ENCODE measurements at places on chromosomes 3 and 15.

DNA sequence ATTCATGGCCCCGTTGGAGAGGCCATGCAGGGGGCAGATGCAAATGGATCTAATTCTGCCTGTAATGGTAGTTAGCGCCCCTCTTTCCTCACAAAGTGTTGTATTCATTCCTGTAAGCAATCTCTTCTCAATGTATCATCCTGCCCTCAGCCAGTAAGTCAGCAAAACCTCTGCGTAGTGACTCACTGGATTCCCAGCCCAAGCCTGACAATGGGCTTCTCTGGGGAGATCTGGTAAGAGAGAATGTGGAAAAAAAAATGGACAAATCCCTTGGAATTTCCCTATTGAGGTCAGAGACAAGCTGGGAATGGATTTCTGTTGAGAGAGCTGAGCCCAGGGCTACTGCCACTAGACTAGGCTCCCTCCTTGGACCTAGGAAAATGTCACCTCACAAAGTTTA lies 25.4 kb downstream of the ADPGK start:
- peak; percentile 79 for DNase-seq

- no peak for DNase-seq
Observed at GRCh38 chr3:182544542-182544941, 248.8 kb upstream of the ATP11B start.

- no peak for DNase-seq
Observed at GRCh38 chr3:181892848-181893247, 181.1 kb downstream of the SOX2 start.

GRCh38 chr3:46213201-46213600 lies 5.1 kb upstream of the CCR1 start:
- DNase-seq = no peak

- DNase-seq = no peak
Observed at GRCh38 chr3:39379778-39380155, 3.4 kb upstream of the SLC25A38 start.

GRCh38 chr15:51311510-51311909 lies 26.9 kb downstream of the CYP19A1 start:
- no peak for DNase-seq

- peak; percentile 27 for DNase-seq
Observed at GRCh38 chr3:44414517-44415090, 62.9 kb downstream of the ZNF445 start.

GRCh38 chr3:171026597-171027293 lies at the start of gene SLC2A2:
TSS of gene SLC2A2 (minus strand) at chr3:171026720. CDS start at chr3:171026670, 50 bp downstream.
- no peak for DNase-seq

- no peak for DNase-seq
Observed at GRCh38 chr3:8638994-8639658, 5.5 kb downstream of the SSUH2 start.

DNA sequence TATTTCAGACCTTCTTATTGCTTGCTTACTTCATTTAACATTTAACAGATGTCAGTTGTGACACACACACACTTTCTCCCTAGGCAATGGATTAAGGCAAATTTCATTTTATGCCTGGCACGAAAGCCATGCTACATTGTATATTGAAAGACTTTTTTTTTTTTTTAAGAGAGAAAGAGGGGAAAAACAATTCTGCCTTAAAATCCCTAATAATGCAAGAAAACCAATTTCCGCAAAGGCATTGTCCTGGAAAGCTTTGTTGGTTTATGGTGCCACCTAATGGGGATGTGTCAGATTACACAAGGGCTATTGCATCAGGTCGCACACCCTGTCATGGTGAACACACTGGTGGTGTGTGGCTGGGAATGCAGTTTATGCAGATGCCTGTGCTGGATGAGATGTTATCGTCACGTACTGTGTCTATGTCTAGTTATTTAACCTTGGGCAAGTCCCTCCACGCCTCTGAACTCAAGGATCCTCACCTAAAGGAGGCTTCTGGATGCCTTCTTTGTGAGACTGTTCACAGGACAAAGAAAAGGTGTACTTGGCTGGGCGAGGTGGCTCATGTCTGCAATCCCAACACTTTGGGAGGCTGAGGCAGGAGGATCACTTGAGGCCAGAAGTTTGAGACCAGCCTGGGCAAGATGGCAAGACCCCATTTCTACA lies 37.3 kb upstream of the RFTN1 start:
- peak; percentile 94 for DNase-seq

DNA sequence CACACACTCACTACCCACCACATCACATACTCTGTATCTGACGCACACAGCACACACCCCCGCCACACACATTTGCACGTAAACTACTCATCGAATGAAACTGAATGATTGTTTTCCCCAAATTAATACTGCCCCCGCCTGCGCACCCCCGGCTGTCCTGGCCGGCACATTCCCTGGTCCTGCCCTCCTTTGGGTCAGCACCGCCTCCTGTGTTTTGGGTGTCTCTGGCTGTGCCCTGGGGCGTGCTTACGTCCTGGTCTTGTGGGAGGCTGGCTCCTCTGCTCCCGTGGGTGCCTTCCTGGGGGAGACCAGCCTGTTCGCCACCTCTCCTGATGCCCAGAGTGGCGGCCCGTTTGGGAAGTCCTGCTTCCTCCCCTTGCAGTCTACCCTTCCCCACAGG lies 30.2 kb downstream of the APBA2 start:
- DNase-seq = no peak

- no peak for DNase-seq
Observed at GRCh38 chr3:156957715-156958114, 131.6 kb downstream of the LEKR1 start.

DNA sequence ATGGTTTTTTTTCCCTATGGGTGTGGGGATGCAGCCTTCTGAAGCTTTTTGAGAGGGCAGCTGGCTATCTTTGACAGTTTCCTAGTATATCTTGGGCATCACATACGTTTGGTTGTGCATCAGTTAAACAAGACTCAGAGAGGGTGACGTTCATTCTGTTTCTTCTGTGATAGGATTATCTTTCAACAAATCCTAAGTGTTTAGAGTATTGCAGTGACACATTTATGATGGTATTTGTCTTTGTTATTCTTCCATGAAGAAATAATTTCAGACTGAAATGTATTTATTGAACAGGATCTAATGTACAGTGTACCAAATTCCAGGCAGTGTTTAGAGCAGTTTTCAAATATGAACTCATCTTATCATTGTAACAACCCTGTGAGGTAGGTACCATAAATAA lies 114.4 kb downstream of the PLCL2 start:
- DNase-seq = no peak

DNA sequence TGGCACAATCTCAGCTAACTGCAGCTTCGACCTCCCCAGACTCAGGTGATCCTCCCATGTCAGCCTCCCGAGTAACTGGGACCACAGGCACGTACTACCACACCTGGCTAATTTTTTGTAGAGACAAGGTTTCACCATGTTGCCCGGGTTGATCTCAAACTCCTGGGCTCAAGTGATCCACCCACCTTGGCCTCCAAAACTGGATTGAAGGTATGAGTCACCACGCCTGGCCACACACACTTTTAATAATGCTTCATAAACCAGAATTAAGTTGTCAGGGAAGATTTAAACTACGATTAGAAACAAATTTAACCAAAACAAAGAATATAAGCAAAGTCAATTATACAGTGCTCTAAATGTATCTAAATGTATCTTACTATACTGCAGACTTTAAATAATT lies 87.5 kb downstream of the LRRFIP2 start:
- DNase-seq = no peak

DNA sequence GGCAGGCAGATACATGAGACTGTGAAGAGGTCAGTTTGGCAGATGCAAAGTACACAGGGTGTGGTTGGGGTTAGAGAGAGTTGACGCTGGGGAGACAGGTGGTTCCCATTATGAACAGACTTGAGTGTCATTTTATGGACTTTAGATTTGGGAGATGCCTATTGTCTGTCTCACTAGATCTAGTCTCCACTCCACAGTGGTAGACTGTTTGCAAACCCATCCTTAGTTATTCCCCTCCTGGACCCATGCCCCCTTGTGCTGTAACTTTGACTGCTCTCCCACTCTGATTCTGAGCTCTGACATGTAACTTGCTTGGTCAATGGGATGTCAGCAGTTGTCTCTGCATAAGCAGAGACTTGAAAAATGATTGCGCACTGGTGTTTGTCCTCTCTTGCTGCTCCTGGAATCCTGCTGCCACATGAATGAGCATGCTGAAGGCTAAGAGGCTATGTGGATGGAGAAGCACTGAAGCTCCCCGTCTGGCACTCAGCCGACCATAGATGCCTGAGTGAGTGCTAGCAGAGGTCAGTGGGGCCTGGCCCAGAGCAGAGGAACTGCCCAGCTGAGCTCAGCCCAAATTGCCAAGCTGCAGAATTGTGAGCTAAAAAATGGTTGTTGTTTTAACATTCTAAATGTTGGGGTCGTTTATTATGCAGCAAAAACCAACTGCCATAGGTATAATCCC lies 88.2 kb downstream of the FAM43A start:
- DNase-seq = peak; percentile 45

DNA sequence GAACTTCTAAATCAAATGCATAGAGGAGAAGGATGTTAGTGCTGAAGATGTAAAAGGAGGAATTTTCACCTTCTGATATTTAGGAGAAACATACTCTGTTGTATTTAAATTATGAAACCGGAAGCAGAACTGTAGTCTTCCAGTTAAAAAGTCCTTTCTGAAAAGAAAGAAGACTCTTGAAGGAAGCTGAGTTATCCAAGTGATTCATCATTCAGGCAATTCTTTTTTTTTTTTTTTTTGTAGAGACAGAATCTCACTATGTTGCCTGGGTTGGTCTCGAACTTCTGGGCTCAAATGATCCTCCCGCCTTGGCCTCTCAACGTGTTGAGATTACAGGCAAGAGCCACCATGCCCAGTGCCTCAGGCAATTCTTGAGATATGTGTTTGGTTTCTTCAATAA lies 424.8 kb upstream of the TPM1 start:
- no peak for DNase-seq

DNA sequence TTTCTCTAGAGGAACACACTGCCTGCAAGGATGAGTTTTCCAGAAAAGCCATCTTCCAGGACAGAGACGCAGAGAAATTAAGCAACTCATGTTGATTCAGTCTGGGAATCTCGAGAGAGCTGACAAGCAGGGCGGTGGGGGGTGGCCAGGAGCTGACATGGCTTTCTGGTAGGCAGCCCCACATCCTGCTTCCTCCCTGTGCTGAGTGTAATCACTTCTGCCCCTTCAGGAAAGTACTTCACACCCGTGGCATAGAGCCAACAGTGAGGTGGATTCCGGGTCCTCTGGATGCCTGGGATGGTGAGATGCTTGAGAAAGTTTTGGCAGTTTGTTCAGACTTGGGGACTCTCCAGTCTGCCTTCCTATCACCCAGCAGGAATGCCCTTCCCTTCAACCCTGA lies 221.1 kb downstream of the SLCO3A1 start:
- DNase-seq = no peak

DNA sequence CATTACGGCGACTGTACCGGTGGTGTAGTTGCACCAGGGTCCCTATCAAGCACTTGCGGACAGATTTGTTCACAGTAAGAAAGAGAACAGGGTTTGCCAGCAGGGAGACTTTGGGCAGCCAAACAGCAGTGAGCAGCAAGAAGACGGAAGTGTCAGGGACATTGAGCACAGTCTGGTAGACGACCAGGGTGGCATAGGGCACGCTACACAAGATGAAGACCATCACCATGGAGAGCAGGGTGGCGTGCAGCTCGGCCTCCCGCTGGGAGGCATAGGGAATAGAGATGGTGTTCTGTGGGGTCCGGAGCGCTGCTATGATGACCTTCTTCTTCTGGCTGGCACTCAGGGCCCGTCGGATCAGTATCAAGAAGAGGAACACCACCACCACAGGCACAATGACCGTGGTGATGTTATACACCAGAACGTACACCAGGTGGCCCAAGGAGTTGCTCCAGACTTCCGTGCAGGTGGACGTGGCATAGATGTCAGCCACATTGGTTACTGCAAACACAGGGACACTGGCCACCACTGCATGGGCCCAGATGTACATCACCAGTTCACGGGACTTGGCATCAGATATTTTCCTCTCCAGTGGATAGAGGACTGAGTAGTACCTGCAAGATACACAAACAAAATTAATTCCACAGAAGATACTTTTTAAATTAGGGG lies 19.1 kb upstream of the FSIP1 start:
- DNase-seq = no peak
